ENCODE measurements at places on chromosomes 7 and 10.

- peak; percentile 42 for DNase-seq
Observed at GRCh38 chr7:12685550-12685949, 1.9 kb upstream of the ARL4A start.

GRCh38 chr10:113496111-113497109 lies 56.4 kb upstream of the HABP2 start:
- DNase-seq = no peak

DNA sequence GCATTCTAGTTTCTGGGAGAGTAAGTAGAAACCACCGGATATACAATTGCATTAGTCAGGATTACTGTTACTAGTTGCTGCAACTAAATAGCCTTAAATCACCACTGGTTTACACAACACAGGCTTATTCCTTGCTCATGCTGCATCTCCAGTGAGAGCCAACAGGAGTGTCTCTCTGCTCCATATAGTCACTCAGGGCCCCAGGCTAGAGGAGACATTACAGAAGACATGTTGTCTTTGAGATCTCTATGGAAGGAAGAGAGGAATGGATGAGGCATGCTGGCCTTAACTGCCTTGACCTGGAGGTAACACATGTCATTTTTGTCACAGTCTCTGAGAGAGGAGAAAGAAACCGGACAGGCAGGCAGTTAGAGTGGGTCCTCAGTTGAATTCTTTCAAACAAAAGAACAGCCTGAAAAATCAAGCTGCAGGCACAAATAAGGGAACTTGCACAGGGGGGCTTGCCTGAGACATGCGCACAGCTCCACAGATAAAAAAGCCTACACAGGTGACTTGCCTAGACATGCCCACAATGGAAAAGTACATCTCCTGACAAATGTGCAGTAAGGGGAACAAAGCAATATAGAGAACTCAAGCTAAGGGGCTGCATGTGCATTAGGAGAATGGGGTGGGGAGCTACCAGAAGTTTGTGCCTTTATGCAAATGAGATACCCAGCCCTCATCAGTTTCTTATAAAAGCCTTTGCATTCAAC lies 348.0 kb downstream of the TYW1 start:
- DNase-seq = no peak

DNA sequence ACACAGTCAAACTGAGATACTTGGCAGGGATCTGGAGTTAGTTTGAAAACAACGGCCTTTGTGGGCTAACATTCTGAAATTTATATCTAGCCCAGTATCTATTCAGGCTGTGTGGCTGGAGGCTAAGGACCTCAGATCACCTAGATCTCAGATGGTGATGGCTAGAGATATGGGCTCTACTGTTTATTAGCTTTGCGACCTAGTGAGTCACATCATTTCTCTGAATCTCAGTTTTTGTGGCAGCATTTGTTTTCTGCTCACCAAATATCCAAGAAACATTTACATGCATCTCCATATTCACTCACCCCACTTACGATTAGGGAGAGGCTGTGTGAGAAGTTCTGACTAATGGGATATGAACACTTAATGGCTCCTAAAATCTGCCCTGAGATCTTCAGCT lies 503.9 kb downstream of the KIF20B start:
- DNase-seq = no peak

DNA sequence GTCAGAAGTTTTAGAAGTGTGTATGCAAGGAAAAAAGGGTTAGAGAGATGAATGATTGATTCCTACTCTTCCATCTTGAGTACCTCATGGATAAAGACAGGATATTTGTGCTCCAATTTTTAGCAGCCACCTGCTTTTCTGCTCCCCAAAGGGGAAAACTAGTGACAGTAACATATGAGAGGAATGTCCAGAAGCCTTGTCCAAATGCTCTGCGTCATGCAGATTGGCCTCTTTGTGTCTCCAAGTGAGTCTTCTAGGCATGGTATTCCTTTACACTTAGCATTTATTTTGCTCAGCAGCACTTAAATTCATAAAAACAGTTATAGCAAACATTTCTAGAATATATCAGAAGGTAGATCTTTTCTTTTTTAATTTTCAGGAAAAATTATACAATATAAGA lies 306.8 kb downstream of the CNTNAP2 start:
- no peak for DNase-seq

DNA sequence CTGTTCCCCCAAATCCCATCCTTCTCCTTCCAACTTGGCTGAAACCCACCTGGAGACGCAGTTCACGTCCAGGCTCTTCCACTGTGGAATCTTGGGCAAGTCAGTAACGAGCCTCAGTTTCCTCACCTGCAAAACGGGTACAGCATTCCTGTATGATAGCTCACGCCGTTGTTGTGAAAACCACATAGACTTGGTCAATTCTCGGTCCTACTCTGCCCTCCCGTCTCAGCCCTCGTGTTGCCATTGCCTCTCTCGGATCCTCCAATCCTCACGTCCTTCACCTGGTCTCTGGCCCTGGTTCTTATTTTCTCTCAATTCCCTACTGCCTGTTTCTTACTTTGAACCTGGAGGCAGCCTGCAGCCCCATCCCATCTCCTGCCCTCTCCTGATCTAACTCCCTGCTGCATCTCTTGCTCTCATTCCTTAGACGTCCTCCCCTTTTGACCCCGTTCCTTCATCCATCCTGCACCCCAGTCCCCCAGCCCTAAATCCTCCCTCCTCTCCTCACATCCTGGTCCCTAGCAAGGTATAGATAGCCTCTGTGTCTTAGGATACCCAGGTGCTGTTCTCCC lies 2.0 kb upstream of the MUC12 start:
- no peak for DNase-seq

GRCh38 chr10:44697116-44697515 lies 214.0 kb upstream of the TMEM72 start:
- DNase-seq = no peak

GRCh38 chr7:74625446-74625845 lies 32.1 kb upstream of the GTF2I start:
- no peak for DNase-seq

DNA sequence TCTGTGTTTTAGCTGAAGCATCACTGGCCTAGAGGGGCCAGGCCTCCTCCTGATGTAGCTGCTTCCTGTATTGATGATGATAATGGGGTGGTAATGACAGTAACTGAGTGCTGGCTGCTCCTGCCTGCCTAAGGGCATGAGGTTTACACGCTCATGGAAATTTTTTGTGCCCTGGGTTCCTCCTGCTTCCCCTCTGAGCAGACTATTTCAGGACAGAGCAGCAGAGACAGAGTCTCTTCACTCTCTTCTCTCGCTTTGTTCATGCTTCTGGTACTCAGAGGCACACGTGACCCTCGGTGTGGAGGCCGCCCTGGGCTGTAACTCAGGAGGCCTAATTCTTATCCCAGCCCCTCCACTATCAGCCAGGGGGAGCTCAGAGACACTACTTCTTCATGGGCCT lies 27.9 kb downstream of the LRRC20 start:
- DNase-seq = no peak

DNA sequence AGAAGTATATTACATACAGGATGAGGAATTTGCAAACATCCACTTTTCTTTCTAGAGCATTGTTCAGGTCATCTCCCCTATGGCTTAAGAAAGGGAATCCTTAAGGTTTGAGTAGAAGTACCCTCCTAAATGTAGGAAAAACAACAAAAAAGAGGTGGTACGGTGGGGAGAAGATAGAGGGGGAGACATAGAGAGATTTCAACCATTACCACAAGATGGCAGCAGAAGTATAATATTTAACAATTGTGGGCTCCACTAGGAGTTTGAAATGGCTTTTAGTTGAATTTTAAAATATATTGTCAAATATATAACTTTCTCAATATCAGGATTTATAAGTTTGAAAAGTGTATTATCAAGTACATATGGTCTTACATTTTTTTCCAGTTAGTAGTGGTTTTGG lies 72.7 kb upstream of the PRKG1 start:
- DNase-seq = no peak

GRCh38 chr10:109963439-109963838 lies 40.1 kb upstream of the XPNPEP1 start:
- DNase-seq = no peak

DNA sequence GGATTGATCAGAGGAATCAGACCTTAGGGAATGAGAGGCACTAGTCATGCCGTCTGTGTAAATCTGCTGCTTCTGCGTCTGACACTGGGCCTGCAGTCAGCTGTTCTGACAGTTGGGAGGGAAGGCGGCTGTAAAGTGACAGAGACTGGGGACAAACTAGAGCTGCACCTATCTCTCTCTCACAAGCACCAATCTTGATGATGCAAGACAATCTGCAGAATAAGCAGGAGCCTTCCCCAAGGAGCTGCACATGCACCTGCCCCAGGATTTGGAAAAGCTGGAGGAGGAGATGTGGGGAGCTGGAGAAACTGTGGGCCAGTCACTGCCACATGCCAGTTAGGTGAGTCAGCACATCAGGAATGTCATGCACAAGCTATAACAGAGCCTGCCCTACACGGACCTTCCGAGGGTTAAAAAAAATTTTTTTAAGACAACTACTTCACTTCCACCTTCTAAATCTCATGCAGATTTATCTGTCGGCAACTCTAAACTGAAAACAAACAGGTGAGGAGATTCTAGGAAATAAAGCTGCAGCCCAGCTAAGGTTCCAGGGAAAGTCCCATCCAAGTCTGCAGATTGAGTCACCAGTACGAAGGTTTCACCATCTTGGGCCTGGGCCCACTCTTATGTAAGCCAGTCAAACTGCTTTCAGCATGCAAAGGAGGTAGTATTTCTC lies 39.2 kb downstream of the ENO4 start:
- DNase-seq = no peak

DNA sequence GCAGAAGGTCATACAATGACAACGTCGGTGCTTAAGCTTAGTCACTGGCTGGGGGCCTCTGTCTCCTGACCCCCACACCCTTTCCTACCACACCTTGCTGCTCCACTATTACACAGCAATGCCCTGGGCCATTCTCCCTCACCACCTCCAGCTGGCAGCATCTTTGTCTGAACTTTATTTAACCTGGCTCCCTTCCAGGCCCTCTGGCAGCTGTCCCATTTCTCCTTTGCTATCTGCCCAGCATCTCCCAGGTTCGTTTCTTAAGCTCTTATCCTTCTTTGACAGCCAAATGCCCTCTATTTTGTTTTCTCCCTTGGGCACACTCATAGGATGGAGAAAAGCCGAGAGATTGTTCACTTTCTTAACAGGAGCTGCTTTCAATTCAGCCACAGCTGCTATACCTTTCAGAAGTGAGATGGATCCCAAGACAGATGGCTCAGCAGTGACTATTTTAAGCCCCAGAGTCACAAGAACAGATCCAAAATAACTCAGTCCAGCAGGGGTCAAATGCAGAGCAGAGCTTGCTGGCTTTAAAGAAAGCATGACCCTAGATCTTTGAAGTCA lies 1277.1 kb upstream of the AUTS2 start:
- DNase-seq = no peak

- no peak for DNase-seq
Observed at GRCh38 chr10:97190450-97190849, 4.7 kb upstream of the SLIT1 start.

GRCh38 chr10:34475274-34475646 lies 339.8 kb downstream of the PARD3 start:
- DNase-seq = no peak

DNA sequence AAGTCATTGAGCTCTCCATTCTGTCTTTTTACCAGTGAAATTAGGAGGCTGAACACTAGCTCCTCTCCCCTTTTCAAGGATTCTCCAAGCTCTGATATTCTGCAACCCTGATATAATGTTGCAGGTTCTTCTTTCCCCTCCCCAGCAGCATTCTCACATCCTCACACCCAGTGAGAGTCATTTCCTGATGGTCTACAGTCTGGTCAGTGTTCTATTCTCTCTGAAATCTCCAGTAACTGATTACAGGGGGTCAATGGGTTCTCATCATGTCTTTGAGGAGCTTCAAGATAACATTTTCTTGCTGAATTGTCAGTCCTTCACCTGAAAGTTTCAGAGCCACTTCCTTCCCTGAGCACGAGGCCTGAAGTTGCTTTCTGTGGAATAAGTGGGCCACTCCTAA lies 299.4 kb downstream of the PTEN start:
- DNase-seq = no peak

GRCh38 chr7:485188-486081 lies 34.2 kb downstream of the PDGFA start:
- DNase-seq = no peak

DNA sequence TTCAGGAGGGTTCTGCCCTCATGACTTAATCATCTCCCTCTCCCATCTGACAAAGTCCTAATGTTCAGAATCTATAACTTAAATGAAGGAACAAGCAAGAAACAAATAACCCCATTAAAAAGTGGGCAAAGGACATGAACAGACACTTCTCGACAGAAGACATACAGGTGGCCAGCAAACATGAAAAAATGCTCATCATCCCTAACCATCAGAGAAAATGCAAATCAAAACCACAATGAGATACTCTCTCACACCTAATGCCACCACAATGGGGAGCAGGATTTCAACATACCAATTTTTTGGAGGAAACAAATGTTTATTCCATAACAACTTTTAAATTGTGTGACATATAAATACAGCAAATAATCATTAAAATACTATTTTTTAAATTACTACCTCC lies 3.0 kb upstream of the HTR7 start:
- no peak for DNase-seq

- no peak for DNase-seq
Observed at GRCh38 chr7:94183289-94183749, 179.2 kb upstream of the BET1 start.

- peak; percentile 18 for DNase-seq
Observed at GRCh38 chr7:73718438-73718881, 1.0 kb downstream of the STX1A start.

DNA sequence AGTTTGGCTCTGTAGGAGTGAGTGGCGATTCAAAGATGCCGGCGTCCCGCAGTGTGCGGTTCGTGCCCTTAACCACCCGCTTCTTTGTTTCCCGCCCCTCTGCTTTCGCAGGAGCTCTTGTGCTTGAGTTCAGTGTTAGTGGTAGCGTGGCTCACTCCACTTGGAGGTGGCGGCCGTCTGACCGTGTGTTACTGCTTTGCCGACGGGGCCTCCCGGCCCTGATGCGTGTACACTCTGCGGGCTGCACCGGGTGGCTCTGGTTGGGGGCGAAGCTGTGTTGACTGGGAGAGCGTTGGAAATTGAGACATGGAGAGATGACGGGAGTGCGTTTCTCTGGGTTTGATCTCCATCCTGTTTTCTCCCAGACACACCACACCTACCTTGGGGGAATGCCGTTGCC lies 31.4 kb downstream of the SHH start:
- DNase-seq = no peak

GRCh38 chr10:34816501-34817002 lies 1.5 kb upstream of the PARD3 start:
- DNase-seq = no peak

- DNase-seq = no peak
Observed at GRCh38 chr7:107170051-107170915, 1.5 kb downstream of the HBP1 start.

- no peak for DNase-seq
Observed at GRCh38 chr7:108112683-108113082, 17.5 kb downstream of the LAMB4 start.

- DNase-seq = no peak
Observed at GRCh38 chr10:90935581-90936275, 14.8 kb upstream of the ANKRD1 start.

- no peak for DNase-seq
Observed at GRCh38 chr10:14953424-14954000, 384 bp downstream of the DCLRE1C start.

DNA sequence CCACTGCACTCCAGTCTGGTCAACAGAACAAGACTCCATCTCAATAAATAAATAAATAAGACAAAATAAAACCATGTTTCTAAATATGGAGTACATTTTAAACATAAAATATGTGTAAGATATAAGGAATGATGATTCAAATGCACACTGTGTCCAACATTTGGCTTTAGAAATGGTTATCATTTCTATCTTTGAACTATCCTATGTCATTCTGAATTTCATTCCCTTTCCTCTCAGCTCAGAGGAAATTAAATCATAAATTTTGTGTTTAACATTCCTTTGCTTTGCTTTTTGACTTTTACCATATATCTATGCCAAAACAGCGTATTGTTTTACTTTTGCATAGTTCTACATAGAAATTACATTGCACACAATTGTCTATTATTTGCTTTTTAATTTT lies 130.9 kb downstream of the GNAT3 start:
- no peak for DNase-seq

Measured in central memory CD4-positive, alpha-beta T cell (primary cell).